ENCODE measurements at places on chromosomes 3 and 15. TPM values are rescaled to one million over a fixed set of nuclear protein-coding genes. Genes with fewer than 3 reads are reported as not detected.

Gene CAV3
- total RNA-seq, result 0.07 TPM

Gene TYRO3
- total RNA-seq, result 16.7 TPM

Gene LDHAL6B
- total RNA-seq, result not detected

Gene P2RY14
- total RNA-seq, result not detected

Gene SLMAP
- total RNA-seq, result 21.2 TPM

Gene CPN2
- total RNA-seq, result not detected

Gene CMSS1
- 40.3 TPM for total RNA-seq

Gene TRH
- not detected for total RNA-seq

Gene KLF15
- total RNA-seq, result 0.73 TPM

Gene CADM2
- 0.28 TPM for total RNA-seq

Gene SERPINI2
- total RNA-seq, result not detected

Gene IL16
- not detected for total RNA-seq

Gene COL8A1
- total RNA-seq, result not detected
